ENCODE measurements at places on chromosomes 3 and 15.
A peak's percentile ranks its signal among the peaks of the same experiment; 100 is the strongest.

DNA sequence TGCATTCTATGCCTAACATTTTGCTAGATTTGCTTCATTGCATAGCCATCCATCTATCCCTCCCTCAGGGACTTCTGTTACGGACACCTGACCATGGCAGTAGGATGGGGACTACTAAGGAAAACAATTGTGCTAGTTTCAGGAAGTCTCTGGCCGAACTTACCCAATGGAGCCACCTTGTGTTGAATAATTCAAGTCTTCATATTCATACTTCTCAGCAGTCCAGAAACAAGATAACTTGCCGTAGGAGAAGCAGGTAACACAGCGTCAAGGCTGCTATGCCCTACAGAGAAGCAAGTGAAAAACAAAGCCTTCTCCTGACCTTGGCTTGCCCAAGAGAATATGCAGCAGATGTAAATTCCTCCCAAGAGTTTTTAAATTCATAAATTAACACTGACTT, 685.3 kb downstream of the GRM7 start:
- no peak for DNase-seq

DNA sequence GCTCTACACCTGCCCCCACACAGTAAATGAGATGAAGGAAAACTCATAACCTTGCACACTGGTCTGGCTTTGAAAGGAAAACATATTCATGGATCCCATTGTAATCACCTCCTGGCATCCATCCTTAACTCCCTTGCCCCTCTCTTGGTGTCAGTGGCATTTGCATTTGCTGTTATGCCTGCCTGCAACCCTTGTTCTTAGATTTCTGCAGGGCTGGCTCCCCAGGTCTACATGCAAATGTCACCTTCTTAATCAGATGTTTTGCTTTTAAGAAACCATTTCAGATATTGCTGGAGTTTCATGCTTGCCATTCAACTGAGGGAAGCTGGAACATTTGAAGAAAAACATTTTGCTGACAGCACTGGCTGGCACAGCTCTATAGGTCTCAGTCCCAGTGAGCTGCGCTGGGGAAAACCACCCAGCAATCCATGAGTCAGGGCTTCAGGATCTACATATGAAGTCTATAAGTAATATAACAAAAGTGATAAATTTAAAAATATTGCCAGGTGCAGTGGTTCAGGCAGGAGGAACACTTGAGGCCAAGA, 19.1 kb downstream of the LRRC2 start:
- DNase-seq = no peak

DNA sequence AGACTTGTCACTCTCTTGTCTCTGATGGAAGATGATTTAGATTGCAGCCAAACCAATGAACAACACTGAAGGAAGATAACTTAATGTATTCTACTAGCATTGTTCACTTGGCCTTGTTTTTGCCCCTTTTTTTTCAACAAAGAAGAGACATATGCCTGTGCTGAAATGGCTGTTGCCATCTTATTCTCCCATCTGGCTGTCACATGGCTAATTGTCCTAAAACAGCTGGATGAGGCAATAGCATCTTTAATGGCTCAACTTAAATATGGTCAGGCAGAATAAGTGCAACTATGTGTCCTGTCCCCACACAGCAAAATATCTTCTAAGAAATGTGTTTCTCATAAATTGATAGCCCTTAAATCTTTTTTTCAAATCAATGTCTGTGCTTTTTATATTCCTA, 576.9 kb downstream of the TUSC7 start:
- no peak for DNase-seq

DNA sequence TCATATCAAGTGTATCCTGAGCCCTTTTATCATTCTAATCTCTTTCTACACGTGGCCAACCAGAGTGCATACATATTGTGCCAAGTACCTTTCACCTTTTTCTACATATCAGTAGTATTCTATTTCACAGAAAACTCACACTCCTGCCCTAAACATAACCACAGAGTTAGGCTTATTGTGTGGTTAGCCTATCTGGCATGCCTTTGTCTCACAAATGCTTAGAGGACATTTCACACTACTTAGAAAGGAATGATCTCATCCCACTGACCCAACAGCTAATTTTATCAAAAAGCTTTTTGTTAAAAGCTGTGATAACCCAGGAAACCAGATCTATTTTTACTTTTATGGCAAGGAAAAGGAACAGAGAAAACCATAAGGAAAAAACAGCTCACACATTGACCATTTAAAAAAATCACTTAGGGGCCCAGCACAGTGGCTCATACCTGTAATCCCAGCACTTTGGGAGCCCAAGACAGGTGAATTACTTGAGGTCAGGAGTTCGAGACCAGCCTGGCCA, 17.8 kb upstream of the MAP4 start:
- peak; percentile 71 for DNase-seq

- DNase-seq = peak; percentile 78
Measured at GRCh38 chr3:12729051-12729651, 29.9 kb downstream of the TMEM40 start.

- no peak for DNase-seq
Measured at GRCh38 chr3:49869525-49870126, at the start of gene CAMKV. TSS of gene CAMKV (minus strand) at chr3:49869906. CDS start at chr3:49862388, 7,518 bp downstream.

GRCh38 chr3:5198313-5198677, 10.8 kb downstream of the EDEM1 start:
- no peak for DNase-seq

GRCh38 chr15:31866248-31866647, 164.1 kb upstream of the CHRNA7 start:
- no peak for DNase-seq

- DNase-seq = no peak
Measured at GRCh38 chr3:197169028-197169427, 129.4 kb downstream of the DLG1 start.

DNA sequence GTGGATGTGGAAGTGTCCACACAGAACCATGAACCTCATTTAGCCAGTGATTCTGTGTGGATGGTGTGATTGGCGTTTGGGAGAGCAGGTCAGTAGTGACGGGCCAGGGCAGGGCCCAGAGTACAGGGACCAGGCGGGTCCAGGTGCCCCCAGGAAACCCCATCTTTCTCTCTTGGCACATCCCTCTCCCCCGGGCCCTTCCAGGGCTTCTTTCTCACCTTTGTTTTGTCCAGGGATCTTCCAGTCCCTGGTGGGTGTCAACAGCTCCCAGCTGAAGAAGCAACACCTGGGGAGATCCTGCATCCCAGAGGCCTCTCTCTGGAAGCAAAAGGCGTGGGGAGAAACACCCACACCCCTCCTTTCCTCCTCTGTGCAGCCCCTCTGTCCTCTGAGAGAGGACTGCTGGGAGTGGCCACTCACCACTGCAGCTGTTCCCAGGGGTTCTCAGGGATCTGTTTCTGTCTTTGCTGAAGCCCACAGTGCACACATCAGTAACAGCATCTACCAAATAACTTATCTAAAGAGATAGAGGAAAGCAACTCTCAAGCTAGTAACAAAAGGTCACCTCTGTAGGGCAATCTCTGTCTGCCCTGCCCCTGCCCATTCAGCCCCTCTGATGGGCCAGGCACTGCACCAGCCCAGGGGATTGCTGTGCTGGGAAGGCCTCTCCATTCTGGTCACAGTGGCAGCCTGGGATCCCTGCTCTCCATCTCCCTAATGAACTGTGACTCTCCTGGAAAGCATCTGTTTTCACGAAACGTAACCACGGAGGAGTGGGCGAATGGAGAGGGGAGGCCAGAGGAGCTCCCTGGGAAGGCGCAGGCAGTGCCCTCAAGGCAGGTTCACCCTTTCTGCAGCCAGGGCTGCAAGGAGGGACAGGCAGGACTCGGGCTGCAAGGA, 98.3 kb upstream of the ALDH1A3 start:
- no peak for DNase-seq

DNA sequence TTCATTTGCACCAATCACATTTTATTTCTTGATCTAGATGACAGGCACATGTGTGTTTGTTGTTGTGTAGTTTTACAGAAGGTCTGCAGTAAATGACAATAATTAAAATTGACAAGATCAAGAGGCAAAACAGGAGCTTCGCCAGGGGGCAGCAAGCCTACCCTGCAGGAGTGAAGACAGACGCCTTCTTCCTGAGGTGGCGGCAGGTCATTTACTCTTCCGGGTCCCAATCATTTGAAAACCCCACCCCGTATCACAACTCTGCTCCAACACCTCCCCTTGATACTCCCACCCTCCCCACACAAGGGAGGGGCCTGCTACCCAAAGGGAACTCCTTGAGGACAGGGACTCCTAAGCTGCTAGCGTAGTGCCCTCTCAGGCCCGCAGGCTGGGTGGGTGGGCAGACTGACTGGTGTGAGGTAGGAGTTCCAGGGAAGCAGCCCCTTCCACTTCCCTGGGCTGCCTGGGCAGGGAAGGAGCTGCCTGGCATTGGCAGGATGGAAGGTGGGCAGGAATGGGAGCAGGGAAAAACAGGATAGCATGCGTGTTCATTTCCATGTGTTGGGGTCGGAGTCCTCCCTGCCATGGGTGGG, 13.1 kb downstream of the CHDH start:
- no peak for DNase-seq

- DNase-seq = no peak
Measured at GRCh38 chr3:158906749-158907148, 104.9 kb downstream of the MFSD1 start.

- no peak for DNase-seq
Measured at GRCh38 chr3:179703816-179704215, 51.0 kb downstream of the USP13 start.

DNA sequence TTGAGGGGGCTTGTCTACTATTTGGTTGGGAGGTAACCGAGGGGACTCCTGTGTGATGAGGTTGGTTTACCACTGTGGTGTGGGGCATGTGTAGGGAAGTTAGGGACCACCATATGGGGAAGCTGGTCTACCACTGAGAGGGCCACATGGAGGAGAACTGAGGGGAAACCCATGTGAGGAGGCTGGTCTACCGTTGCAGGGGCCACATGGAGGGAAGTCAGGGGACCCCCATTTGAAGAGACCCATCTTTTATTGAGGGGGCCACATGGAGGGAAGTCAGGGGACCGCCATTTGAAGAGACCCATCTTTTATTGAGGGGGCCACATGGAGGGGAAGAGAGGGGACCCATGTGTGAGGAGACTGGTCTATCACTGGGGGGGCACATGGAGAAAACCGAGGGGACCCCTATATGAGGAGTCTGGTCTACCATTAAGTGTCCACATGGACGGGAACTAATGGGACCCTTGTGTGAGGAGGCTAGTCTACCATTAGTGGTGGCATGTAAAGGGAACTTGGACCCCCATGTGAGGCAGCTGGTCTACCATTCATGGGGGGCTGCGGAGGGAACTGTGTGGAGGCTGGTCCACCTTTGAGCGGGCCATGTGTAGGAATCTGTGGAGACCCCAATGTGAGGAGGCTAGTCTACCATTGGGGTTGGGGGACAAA, 165.5 kb downstream of the FBLN2 start:
- no peak for DNase-seq

DNA sequence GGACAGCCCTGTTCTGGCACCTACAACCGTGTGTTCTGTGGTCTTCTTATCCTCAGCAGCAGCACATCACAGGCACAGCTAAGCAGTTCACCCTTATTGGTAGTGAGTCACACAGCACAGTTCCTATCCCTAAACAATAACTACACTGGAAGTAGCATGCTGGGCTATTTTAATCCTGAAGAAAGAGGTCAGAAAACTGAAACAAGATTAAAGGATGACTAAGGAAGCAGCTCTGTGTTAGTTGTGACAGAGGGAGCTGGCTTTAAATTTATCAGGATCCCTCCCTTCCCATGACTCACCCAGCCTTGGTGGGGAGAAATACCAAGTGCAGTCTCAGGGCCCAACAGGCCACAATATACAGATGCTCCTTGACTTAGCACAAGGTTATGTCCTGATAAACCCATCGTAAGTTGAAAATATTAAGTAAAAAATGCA, 144.3 kb downstream of the ERC2 start:
- peak; percentile 71 for DNase-seq

DNA sequence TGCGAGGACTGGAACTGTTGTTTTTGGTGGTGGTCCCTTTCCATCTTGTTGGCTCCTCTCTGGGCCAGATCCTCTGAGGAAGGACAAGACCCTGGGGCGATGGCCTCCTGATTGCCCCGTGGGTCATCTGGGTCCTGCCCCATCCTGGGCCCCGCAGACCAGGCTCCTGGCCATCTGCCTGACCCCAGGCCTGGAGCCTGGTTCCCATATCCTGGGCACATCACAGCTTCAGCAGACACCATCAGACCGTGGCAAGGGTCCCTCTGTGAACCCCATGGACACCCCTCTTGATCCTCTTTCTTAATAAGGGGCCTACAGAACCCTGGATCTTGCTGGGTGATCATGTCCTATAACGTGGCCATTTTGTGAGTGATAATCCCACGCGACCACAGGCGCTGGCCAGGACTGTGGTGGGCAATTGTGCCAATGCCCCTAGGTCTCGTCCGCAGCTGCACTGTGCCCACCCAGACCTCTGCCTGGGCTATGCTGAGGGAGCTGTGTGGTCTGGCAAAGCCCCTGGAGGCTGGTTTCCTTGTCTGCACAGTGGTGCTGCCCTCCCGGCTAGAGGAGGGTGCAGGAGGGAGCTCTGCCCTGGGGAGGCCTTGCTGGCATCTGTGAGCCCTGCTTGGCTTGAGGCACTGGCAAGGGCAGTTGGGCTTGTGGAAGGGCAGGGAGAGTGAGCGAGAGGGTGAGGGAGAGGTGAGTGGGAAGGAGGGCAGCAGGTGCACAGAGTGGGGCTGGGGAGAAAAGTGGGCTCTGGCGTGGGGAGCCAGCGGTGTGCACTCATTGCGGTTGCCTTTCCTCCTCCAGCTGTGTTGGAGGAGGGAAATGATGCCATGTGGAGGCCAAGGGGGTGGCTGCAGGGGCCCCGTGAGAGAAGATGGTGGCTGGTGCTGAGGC, 53.1 kb upstream of the PRR23E start:
- DNase-seq = no peak

All from fibroblast of upper back skin (primary cell).